ENCODE measurements at places on chromosomes 3 and 15.

GRCh38 chr15:71294911-71295602 lies 179.8 kb downstream of the THSD4 start:
- DNase-seq, result no peak

DNA sequence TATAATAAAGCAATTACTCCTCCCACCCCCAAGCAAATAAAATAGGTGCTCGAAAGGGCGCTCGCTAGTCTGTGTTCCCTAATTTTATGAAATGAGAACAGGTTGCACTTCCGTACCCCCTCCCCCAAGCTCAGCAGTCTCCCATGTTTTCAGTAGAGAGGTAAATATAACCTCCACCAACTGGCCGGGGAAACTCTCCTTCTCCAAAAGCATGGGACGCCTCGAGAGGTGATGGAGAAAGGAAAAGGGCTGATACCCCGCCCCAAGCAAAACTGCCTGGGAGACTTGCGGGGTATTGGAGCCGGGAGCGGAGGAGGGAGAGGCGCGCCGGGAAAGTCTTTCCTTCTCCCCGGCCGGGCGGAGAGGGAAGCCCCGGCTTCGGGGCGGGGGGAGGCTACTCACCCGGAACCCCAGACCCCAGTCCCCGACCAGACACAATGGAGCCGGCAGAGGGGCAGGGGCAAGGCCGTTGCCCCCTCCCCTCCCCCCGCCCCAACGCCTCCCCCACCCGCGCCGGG lies 605 bp downstream of the DCUN1D1 start:
- no peak for DNase-seq

DNA sequence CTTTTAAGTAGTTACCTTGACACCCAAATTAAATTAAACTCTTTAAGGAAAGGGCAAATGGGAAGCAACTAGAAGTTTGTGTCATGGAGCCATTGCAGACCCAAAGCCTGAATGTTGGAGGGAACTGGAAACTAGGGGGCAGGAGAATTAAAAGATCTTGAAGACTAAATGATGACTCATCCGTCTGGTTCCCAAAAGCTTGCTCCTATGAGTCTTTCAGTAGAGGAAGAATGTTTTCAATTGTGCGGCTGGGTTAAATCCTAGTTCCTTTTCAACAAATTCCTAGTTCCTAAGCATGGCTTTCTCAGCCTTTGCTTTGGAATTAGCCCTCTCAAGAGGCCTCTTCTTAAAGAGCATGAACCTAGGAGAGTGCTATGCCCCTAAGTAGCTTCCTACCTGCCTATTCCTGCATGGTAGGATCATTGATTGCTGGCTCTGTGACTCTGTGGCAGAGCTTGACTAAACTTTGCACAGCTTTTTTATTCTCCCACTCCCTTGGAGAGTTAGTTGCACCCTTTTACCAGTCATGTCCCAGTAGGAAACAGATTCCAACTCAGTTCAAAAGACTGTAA lies 17.7 kb downstream of the CLEC3B start:
- DNase-seq, result peak; percentile 2

DNA sequence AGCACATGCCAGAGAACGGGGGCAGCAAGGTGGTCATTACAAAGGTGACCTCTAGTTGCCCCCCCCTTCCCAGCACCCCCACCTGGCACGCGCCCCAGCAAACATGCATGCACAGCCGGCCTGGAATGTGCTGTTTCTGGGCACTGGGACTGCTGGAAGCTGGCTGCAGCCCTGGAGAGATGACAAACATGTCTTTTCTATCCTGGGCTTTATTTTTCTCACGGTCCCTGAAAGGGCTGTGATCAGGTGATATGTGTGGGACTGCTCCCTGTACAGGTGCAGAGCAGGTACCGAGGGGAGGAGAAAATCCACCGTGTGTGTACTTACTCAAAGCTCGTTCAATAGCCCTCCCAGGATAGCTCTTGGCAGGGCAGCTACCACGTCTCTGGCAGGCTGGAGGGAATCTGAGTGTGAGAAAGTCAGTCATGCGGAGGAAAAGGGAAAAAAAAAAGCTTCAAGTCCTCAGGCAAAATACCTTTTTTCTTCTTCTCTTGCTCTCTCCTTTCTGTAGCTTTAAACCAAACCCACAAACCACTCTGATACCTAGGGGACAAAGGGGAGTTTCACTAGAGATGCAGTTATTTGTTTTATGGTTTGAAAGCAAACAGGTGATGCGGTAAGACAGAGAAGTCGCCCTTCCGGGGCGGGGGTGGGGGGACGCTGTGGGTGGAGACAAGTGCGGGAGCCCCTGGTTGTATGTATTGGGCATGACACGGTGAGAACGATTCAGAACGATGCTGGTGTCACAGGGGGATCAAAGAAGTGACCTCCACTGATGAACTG lies 5.0 kb upstream of the HES1 start:
- no peak for DNase-seq

DNA sequence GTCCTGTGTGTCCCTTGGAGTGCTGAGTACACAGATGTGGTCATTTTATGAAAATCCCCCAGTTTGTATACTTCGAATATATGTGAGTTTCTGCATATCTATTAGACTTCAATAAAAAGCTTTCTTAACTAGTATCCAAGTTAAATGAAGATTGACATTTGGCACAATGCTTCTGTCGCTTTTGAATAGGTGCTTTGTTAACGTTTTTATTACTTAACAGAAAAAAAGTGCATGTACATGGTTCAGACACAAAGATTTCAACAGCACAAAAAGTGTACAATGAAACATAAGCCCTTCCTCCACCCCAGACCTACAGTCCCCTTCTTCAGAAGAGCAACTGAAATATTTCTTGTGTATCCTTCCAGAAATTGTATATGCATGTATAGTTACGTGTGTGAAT lies 427.4 kb upstream of the PROK2 start:
- DNase-seq, result no peak

GRCh38 chr3:114178770-114179368 lies at the start of gene DRD3:
TSS of gene DRD3 (minus strand) at chr3:114179052. CDS start at chr3:114171992, 7,060 bp downstream.
- no peak for DNase-seq
